ENCODE measurements at places on chromosomes 3 and 15.

DNA sequence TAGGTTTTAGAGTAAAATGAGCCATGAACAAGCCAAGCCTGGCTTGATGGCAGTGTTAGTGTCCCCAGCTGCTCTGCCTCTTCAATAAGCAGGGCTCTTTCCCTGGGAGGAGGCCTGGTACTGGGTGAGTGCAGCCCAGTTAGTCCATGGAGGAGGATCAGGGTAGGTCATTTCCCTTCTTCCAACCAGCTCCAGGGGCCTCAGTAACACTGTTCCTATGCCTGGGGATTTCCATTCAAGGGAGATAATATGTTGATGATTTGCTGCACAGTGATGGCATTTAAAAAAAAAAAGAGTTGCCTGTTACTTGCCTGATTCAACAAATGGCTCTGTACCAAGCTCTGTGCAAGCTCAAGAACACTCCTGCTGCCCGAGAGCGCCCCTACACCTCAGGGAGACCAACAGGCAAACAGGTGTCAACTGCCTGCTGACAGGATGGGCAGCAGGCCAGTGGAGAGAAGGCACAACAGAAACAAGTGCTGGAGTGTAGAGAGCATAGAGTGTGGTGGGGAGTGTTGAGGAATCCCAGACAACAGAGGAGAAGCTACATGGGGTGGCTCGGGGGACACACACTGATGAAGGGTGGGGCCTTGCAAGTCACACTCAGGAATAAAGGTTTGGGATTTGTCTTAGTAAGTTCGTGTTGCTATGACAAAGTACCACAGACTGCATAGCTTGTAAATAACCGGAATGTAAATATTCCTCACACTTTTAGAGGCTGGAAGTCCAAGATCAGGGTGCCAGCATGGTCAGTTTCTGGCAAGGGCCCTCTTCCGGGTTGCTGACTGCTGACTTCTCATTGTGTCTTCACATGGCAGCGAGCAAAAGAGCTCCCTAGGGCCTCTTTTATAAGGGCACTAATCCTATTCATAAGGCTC is 78.6 kb upstream of the PXYLP1 start:
- DNase-seq, result no peak

- no peak for DNase-seq
These were observed 280.2 kb upstream of the STT3B start for GRCh38 chr3:31252216-31253185.

DNA sequence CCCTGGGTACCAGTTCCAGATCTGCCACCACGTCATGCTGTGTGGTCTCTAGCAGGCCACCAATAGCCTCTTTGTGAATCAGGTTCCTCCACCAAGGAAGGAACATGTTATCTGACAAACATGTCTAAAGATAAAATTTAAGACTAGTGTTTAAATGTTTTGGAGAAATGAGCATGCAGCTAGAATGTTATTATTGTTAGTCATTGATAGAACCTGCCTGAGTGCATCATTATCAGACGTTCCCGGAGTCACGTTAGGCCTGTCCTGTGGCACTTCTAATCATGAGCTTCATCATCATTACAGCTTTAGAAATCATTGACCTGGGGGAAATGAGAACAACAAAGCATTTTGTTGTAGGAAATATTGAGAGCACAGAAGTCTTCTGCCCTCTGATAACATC is 58.9 kb upstream of the FURIN start:
- no peak for DNase-seq

DNA sequence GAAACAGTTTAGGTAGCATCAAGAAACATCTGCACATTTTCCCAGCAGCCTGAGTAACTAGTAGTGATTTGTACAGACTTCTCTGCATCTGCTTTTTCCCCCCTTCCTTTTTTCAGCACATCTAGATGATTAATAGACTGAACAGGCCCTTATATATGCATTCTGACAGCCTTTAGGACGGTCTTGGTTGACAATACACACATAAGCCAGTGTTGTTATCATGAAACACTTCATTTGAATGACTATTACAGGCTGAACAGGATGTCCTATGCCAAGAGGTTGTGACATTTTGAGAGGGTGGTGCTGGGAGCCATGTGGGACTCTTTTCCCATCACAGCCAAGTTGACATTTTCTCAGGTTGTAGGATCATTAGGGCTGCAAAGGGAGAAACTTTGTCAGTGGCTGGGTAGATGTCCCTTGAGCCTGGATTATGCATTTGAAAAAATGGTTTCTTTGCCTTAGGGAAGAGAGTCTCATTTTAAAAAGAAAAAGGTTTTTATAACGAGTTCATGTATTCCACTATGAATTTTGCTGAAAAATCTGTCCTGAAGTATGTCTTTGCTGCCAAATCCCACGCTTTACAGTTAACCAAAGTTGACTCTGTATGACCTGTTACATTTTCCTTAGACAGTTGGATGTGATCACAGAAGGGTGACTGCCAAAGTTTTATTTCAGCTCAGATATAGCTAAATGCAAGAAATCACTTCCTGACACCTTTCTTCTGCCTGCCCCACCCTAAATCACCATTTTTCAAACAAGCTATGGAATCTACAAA is 73.7 kb downstream of the FILIP1L start:
- no peak for DNase-seq

DNA sequence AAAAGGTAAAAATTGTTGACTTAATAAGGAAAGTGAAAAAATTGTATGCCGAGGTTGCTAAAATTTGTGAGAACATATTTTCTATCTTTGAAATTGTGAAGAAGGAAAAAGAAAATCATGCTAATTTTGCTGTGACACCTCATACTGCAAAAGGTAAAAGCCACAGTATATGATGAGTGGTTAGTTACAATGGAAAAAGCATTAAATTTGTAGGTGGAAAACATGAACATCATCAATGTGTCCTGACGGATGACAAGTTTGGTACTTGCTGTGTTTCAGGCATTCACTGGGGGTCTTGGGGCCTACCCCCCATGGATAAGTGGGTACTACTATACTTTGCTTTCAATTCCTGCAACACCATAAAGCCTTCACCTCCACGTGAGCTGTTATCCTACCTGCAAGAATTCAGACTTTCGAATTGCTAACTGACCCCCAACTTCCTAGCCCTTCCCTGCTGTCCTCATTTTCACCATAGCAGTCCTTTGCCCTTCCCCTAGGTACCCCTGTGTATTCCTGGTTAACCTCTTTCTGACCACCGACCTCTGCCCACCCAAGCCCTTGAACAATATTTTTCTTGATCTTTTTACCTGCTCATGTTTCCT is 62.4 kb downstream of the RAB7A start:
- DNase-seq, result no peak

GRCh38 chr15:71272932-71273331 is 157.7 kb downstream of the THSD4 start:
- DNase-seq, result no peak

DNA sequence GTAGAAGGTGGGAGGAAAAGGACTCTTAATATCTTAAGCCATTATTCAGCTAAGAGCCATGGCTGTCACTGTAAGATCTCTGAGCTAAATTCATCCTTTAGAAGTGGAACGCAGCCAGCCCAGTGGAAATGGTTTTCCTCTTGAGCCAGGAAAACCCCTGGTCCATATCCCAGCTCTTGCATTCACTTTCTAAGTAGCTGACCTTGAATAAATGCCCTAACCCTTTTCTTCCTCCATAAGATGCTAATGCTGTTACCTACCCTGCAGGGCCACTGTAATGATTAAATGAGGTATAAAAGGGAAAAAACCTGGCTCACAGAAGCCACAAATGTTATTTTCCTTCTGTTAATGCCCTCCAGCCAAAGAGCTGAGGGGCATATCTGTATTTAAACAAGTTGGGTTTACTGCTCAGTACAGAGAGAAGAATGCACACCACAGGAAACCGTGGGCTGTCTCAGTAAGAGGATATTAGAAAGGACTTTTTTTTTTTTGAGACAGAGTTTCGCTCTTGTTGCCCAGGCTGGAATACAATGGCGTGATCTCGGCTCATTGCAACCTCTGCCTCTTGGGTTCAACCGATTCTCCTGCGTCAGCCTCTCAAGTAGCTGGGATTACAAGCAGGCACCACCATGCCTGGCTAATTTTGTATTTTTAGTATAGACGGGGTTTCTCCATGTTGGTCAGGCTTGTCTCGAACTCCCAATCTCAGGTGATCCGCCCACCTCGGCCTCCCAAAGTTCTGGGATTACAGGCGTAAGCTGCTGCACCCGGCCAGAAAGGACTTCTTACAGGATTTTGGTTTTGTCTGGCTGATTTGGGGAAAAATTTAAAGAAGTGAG is 6.8 kb downstream of the UBL7 start:
- no peak for DNase-seq

Data from effector CD8-positive, alpha-beta T cell (primary cell).